ENCODE measurements at places on chromosomes 3 and 15.

DNA sequence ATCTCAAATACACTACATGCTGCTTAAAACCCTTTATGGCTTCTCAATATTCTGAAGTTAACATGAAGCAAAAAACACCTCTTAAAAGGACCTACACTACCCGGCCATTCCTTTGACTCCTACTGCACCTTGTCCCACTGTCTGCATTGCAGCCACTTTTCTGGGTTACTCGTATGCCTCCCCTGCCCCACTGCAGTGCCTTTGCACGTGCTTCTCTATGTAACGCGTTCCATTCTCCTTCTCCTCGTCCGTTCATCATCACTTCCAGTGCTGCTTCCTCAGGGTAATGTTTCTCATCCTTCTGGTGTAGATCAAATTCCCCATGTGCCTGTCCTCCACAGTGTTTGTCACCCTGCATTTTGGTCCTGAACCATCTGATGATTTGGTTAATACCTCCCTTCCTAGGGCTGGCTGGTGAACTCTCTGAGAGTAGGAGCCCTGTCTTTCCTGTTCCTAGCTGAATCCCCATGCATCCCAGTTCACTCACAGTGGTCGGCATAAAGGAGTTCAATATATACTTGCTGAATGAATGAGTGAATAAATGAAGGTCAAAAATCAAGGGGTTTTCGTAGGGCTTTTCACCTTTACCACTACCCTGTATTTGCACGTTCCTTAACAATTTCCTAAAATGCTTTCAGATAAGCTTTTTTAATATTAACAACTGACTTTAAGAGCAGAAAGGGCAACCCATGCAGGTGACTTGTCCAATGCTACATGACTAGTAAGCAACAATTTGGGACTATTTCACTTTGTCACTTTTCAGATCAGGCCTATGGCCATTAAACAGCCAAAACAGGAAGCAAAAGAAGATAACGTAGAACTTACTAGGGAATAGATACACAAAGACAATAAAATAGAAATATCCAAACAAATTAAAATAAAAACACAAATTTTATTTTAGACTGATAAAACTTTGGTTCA, 2.4 kb upstream of the STT3B start:
- DNase-seq = no peak

DNA sequence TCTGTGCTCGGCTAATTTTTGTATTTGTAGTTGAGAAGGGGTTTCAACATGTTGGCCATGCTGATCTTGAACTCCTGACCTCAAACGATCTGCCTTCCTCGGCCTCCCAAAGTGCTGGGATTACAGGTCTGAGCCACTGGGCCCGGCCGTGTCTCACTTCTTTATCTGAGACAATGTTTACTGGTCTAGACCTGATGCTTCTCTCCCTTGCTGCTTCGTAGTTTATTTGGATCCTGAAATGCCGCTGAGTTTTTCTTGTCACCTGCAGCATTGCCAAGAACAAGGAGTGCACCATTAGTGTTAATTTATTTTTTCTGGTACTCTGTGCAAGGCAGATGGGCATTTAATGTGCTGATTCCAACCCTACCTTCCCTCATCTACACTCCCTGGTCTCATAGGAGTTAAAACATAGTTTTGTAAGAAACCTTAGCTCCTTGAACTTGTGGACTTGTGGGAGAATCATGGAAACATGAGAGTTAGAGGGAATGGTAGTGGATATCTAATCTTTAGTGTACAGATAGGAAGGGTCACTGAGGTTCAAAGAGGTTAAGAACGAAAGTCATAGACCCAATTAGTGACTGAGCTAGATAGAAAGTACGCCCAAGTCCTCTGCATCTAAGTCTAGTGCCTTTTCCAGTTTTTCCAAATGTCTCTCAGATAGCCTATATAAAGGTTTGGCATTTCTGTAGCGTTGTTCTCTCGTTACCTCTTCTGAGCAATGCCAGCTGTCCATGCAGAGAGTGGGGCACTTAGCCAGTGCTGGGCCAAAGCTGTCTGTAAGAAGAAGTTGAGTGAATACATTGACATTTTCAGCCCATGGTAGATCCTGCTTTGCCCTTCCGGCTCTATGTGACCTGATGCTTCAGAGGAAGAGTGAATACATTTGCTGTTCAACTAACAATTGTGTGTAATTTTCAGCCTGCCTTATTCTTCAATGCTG, 244.1 kb downstream of the LPP start:
- no peak for DNase-seq

DNA sequence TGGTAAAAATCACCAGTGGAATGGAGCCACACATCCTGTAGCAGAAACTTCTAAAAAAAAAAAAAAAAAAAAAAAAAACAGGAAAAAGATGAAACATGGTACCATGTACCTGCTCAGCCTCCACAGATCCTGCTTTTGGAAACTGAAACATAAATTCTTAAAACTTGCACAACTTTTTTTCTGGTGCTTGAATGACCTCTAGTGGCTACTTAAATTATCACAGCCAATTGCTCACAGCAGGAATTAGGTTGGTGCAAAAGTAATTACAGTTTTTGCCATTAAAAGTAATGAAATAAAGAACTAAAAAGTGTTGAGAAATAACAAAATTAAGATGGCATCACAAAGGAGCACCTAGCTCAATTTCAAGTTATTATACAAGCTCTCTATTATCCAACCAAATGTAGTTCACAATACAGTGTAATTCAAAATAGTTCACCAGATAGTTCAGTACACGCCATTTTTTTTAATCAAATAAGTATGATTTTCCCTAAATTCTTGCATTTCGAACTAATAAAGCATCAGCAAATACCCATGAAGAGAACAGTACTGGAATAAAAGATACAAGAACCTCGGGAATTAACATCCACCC, 80.6 kb downstream of the ULK4 start:
- DNase-seq = peak; percentile 21

DNA sequence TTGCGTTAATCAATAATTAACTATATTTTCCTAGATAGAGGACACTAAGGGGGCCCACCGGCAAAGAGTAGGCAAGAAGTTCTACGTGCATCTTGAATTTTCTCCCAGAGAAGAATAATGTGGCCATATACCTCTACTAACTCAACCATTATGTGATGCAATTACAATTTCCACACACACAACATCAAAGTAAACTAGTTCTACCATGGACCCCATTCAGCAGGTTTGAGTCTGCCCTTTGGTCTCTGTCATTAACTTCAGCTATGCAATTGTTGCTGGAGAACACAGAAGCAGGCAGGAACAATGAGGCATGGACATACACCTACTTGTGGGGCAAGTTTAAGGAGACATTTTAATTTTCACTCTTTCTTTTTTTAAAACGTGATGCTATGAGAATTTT, 705.9 kb downstream of the PDCD6IP start:
- no peak for DNase-seq

DNA sequence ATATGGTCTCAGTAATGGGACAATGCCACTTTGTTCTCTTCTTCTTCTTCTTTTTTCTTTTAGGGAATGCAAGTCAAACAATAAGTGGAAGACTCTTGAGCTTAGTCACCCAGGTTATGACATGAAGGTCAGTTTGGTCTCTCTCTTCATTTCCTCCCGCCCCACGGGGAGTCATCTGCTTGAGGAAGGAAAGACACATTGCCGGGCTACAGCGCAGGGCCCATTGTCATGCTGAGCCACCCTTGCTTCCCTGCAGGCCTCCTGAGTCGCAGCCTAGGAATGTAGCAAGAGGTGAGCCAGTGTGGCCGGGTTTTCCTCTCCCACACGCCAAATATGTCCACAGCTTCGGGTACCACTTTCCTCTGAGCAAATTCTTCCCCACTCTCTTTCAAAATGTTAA, 47.6 kb downstream of the RAP2B start:
- peak; percentile 30 for DNase-seq

- no peak for DNase-seq
Observed at GRCh38 chr3:133838916-133839800, 33.5 kb downstream of the SRPRB start.

GRCh38 chr3:128146201-128146600, 7.1 kb upstream of the EEFSEC start:
- DNase-seq = no peak

- DNase-seq = no peak
Observed at GRCh38 chr3:107800710-107801109, 277.9 kb downstream of the BBX start.

- DNase-seq = no peak
Observed at GRCh38 chr3:130430266-130430665, 84.8 kb downstream of the COL6A5 start.

DNA sequence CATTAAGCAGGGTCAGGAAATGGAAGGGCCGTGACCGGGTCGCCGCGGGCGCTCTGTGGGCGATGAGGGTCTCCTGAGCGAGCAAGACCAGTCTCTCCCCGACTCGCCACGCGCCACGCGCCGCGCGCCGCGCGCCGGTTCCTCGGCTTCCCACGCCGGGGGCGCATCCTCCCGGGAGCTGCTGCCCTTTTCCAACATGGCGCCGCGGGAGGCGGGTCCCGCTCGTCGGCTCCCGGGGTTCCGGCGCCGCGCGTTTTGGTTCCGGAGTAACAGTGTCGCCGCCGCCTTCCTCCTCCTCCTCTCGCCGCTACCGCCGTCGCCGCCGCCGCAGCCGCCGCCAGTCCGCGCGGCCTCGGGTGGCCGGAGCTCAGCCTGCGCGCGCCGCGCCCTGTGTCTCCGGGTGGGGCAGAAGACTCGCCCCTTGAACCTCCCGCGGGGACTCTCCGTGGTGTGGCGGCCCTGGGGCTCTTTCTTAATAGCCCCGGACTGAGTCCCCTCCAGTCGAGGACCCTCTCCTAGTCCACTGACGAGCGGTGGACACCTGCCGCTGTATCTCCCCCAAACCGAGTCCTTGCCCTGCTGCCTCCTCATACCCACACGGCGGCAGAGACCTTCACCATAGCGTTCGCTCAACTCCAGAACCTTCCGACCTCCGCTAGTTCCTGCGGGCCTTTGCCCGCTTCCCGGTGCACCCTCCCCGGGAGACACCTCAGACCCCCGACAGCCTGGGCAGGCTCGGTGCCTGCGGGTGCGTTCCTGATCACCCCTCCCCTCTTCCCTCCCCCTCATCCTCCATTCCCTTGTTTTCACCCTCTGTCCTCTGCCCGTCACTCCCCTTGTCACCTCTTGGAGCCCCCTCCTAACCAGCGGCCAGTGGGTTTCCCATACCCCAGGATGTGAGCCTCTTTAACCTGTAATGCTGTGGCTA, at the start of gene MAP2K5:
TSS of gene MAP2K5 (plus strand) at position 284 of the 928 bp plus-strand sequence. CDS start at position 917, 633 bp downstream.
- DNase-seq = no peak

DNA sequence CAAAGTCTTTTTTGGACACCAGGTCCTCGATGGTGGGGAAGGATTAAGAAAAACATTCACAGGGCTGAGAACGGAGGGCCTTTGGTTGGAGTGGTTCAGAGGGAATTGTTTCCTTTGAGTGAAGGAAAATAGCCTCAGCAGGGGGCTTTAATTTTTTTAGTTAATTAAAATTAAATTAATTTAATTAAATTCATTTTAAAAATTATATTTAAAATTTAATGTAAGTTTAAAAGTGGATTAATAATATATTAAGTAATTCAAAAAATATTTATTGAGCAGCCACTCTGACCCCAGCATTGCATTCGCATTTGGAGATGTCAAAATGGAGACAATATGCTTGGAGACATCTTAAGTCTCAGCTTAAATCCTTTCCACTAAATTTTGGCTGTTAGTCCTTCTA, 136.7 kb downstream of the KCNH8 start:
- no peak for DNase-seq

DNA sequence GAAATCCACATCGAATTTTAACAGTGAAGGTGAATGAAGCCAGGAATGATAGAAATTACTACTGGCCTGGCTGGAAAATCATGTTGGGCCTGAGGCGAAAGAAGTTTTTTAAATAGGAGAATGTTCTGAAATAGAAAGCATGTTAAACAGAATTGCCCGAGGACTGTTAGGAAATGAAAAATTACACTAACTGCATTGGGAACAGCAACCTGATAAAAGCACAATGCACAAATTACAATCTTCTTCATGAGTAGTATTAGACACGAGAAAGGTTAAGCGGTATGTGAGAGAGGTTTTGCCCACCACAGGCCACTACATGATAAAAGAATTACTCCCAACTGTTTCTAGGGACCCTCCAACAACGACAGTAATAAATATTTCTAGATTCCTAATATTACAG, 18.9 kb downstream of the GBE1 start:
- no peak for DNase-seq

DNA sequence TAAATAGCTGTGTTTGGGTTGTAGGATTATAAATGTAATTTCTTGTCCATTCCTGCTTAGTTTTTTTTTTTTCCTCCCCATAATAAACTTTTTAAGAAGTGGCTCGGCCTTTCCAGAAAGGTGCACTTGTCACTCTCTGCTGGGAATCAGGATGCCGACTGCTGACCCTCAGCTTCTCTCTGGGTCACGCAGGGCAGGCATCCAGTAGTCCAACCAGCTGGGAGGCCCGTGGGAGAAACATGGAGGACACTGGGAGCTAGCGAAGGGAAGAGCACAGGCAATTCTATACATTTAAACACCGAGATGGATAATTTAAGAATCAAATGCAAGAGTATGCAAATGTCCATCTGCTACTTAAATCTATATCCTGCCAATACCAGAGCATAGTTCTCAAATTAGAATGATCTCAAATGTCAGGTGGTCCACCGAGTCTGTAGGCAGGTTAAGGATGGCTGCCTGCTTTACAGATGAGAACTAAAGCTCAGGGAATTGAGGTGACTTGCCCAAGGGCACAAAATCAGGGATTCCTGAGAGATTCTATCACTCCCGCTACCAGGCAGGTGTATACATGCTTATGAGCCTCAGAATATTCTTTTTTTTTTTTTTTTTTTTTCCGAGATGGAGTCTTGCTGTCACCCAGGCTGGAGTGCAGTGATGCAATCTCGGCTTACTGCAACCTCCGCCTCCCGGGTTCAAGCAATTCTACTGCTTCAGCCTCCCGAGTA, 64.5 kb downstream of the DAPK2 start:
- DNase-seq = no peak

DNA sequence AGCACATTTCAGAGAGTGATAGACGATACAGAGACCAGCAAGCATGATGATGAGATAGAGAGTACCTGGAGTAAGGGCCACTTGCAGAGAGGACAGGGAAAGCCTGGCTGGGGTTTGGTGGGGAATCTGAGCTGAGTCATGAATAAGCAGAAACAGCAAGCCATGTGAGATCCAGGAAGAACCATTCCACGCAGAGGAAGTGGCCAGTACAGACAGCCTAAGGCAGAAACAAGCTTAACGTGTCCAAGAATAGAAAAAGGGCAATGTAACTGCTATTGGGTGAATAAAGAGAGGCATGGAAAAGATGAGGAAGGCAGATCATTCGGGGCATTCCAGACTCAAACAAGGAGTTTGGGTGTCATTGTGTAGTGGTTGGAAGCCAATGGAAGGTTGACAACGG, 816.3 kb upstream of the CFAP20DC start:
- DNase-seq = peak; percentile 10

DNA sequence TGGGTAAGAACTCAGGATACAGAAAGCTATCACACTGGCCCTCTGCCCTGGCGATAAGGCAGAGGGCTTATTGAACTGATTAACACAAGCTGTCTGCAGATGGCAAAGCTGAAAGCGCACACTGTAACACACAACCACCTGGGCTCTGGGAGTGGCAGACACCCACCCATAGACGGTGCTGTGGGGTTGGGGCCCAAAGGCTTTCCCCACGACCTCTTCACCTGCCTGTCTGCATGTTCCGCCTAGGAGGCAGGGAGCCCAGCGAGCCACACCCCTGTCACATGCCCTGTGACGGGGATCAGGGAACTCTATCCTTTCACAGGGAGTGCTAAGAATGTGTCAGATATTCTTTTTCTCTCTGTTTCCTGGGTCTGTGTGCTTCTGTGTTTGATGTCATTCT, 12.1 kb upstream of the TFG start:
- no peak for DNase-seq
